ENCODE measurements at places on chromosomes 2 and 18. TPM values are rescaled to one million over a fixed set of nuclear protein-coding genes. Genes with fewer than 3 reads are reported as not detected.

The SPDYA gene
- total RNA-seq = 0.67 TPM

The ALPG gene
- total RNA-seq = not detected

- no peak for DNase-seq
- no peaks in the 10 kb centered on the region for H3K27me3 ChIP-seq
- no peak overlapping the region for H3K4me3 ChIP-seq
- H3K27ac ChIP-seq = peak overlapping the region; percentile 53
Measured at GRCh38 chr2:127193164-127193966, 26.7 kb downstream of the CYP27C1 start.

DNA sequence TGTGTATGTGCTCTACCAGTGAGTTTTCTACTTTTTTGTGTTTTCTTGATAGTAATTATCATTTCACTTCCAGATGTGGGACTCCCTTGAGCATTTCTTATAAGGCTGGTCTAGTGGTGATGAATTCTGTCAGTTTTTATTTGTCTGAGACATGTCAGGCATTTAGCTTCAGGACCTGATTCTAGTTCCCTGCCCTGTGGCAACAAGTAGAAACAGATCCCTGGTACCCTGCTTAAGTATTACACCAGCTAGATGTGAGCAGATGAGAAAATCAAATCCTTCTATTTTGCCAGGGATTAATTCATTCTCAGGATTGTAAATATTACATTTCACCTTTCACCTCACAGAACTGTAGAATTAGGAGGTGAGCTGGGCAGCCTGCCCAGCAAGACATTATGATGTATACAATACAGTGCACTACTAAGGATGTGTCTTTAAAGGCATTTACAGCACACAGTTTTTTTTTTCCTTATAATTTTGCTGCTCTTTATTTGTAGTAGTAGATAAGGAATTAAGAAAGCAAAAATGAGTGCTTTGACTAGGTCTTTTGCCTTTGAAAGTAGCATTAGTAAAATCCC, 35.1 kb downstream of the GALM start:
- peaks cover 2% of the 10 kb centered on the region for H3K4me1 ChIP-seq
- peaks cover 2% of the 10 kb centered on the region for H3K36me3 ChIP-seq
- H3K4me3 ChIP-seq = no peak overlapping the region
- DNase-seq = no peak
- H3K27me3 ChIP-seq = no peaks in the 10 kb centered on the region
- no peak overlapping the region for H3K27ac ChIP-seq

GRCh38 chr2:215982465-215982875, 30.9 kb downstream of the MREG start:
- DNase-seq = no peak
- peak overlapping the region; percentile 75 for H3K27ac ChIP-seq
- H3K27me3 ChIP-seq = no peaks in the 10 kb centered on the region
- no peak overlapping the region for H3K4me3 ChIP-seq
- H3K4me1 ChIP-seq = no peaks in the 10 kb centered on the region

All from liver (tissue), 10 donors.